Myocyte (in vitro differentiated cells): ENCODE measurements at places on chromosomes 4 and X.

DNA sequence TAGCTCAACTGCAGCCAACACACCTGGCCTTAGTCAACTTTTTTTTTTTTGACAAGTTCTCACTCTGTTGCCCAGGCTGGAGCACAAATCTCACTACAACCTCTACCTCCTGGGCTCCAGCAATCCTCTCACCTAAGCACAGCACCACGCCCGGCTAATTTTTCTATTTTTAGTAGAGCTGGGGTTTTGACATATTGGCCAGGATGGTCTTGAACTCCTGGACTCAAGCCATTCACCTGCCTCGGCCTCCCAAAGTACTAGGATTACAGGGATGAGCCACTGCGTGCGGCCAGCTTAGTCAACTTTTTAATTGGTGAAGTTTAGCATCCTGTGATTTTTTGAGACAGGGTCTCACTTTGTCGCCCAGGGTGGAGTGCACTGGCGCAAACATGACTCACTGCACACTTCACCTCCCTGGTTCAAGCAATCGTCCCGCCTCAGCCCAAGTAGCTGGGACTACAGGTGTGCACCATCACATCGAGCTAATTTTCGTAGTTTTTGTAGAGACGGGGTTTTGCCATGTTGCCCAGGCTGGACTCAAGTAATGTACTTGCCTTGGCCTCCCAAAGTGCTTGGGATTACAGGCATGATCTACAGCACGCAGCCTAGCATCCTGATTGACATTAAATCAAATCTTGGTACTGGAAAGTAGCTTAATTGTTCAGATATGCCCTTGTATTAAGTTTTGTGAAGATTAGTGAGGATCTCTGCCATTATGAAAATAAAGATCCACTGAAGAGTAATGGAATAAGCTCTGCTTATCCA lies 8.3 kb downstream of the HNRNPDL start:
- DNase-seq, result no peak

DNA sequence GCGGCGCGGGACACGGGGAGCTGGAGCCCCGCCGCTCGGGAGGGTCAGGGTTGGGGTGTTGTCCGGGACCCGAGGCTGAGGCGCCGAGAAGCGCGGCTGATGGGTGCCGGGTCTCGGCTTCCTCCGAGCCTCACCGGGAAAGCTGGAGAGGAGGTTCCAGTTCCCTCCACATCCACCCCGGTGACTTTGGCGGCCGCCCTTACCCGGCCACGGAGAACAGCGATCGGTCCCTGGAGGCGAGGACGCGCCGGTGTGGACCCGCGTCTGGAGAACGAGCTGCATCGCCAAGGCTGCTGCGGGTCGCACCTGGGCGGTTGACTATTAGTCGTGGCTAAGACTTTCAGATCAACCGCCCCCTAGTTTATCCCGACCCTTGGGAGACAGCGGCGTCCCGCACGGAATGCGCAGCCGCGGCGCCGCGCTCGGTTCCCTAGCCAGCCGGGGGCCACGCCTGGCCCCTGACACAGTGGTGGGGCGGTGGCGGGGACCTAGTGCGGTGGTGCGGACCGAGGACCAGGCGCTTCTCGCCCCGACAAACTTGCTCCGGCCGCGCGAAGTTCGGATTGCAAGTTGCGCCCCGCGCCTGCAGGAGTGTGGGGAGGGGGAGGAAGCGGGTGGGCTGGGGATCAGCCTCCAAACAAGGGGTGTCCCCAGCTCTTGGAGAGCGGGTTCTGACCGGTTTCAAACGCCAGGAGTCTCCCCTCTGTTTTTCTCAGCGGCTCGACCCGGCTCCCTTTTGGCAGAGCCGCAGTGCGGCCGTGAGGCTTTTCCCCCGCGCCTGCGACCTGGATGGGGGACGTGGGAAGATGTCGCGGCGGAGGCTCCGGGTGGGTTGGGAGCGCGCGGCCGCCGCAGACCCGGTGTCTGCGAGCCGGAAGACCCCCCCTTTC lies 568 bp downstream of the FHDC1 start:
- DNase-seq, result peak; percentile 37

GRCh38 chr4:10007436-10007740 lies 13.9 kb downstream of the SLC2A9 start:
- no peak for DNase-seq

- DNase-seq, result no peak
Observed at GRCh38 chr4:68905598-68905938, 46.0 kb downstream of the UGT2A3 start.

- DNase-seq, result no peak
Observed at GRCh38 chr4:108107729-108108382, 60.9 kb downstream of the LEF1 start.

DNA sequence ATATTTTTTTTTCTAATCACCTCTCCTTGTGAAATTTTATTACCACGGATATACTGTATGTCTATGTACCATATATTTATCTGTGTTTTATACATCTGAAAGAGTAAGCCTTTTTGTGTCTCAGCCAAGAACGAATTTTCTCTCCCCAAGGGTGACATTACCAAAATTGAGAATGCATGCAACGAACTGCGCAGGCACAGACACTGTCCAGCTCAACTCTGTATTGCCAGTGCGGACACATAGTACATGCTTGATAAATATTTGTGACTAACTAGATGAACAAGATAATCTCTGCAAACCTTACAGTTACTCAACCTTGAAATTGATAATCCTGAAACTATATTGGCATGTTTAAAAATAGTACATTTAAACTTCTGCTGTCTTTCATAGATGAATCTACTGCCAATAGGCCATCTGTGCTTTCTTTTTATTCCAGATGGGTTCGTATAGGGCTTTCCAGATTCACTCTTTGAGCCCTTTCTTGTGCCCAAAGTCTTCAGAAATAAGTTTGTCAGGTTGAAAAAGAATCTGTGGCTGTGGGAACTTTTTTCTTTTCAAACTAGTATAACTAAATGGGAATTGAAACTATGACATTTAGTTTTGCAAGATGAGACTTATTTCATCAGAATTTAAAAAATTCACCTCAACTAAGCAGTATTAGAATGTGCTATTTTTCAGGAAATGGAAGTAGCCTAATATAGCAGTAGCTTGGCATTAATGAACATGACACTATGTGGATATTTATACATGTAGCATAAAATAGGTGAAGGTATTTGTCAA lies 38.9 kb downstream of the DTHD1 start:
- DNase-seq, result no peak

DNA sequence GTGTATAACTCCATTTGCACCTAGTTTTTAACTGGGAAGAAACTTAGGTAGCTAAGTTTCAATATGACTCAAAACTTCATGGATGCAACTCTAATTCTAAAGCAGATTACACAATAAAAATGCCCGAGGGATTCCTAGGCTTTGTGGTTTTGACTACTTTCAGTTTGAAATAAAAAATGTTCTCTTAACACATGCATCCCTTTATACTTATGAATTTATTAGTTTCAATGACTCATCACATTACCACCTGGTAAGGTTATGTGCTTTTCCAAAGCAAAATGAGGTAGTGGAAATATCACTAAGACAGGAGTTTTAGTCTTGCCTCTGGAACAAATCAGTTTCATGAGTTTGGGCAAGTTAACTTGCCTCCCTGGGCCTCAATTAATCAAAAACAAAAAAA lies 125.5 kb downstream of the OPHN1 start:
- DNase-seq, result peak; percentile 50

DNA sequence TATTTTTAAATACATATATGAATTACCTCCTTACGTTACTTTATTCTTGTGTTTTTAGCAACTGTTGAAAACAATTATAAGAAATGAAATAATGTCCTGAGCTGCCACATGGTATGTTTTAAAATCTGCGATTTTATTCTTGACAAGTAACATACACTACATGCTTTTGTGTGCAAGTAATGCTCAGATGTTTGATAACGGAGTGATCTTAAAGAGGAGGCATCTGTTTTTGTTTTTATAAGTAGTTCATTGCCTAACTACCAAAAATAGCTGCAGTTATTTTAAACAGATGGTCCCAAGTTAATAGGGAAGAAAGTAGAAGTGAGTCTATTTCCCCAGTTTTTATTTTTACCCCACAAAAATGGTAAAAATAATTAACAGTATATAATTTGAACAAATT lies 55.2 kb downstream of the GAB1 start:
- DNase-seq, result no peak

DNA sequence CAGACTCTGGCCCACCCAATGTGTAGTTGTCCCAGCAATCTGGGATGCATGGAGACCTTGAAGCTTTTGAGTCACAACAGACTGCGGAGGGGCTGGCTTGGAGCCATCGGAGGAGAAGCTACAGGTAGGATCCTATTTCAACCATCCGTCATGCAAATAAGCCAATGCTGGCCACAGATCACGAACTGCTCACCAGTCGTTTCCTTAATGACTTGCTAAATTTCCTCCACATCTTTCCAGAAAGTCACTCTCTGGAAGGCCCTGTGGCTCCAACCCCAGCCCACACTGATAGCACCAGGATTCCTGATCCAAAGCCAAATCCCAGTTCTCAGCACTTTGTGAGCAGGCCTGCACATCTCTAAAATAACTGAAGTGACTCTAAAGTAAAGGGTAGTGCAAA lies 321.3 kb downstream of the RAB28 start:
- no peak for DNase-seq

DNA sequence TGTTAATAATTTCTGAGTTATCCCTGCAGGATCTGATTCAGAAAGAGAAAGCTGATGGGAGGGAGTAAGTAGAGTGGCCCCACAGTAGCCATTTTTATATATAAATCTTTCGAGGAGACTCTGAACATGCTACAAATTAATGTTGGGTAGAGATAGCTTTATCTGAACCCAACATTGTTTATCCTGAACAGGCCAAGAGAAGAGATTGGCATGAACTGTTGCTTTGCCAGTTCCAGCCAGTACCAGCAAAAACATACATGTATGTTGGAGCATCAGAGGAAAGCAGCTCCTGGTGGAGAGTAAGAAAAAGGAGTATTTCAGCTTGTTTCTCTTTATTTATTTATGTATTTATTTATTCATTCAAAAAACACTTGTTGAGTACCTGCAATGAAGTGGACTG lies 1.6 kb downstream of the MAOA start:
- DNase-seq, result no peak

DNA sequence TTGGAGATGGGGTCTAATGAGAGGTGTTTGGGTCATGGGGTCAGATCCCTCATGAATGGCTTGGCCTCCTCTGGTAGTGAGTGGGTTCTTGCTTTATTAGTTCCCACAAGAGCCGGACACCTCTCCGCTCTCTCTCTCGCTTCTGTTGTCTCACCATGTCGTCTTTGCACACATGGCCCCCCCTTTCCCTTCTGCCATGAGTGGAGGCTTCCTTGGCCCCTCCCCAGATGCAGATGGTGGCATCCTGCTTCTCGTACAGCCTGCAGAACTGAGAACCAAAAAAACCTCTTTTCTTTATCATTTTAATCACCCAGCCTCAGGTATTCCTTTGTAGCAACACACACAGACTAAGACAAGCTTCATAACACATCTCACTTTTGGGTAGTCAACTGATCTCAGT lies 49.6 kb upstream of the SPRY1 start:
- no peak for DNase-seq

GRCh38 chrX:31547816-31548215 lies 476.0 kb upstream of the FTHL17 start:
- no peak for DNase-seq

DNA sequence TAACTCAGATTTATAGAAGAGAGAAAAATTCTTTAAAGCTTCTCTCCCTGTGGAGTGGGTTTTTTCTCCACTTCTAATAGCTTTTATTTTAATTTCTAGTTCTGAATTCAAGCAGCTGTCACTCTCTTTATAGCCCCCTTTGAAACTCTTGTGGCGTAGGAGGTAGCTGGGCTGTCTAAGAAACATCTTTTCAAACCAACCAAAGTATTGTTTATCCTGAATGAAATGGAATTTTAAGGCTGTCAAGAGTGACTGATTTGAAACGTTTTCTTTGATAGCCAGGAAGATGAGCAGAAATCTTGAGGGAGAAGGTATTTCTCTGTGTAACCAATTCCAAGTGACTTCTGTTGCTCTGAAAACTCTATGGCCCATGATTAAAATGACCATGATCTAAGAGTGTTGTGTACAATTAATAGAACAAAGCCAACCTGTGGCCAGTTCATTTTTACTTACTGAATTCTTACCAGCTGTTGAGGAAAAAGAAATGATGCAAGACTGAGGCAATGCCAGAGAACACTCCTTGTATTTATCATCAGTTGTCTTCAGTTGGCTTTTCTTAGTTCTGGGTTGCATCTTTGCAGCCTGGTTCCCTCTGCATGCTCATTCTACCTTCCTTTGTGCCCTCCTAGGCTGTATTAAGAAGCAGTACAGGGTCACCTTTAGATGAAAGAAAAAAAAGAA lies 298.4 kb downstream of the ARHGAP10 start:
- peak; percentile 85 for DNase-seq

DNA sequence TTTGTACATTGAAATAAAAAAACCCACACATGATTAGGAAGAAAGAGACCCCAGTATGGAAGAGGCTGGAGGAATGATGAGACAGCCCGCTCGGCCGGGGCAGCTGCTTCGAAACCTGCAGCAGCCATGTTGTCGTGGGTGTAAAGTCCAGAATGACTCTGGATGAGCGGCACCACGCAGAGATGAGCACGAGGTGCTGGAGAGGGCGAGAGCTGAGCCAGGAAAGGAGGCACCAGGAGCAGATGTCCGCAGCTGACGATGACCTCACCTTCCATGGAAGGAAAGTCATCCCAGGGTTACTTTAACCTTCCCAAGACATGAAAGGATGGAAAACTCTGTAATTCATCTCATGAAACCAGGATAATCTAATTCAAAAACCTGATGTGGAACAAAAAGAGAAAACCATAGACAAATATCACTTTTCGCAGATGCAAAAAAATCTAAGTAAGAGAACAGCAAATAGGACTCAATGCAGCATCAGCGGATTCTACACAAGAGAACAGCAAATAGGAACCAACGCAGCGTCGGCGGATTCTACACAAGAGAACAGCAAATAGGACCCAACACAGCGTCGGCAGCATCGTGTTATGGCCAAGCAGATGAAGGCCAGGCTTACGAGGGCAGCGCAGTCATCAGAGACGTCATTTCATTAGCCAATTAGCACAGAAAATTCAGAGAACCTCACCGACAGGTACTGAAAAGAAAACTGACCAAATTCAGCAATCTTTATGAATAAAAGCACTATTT lies 25.9 kb upstream of the SPON2 start:
- peak; percentile 62 for DNase-seq

GRCh38 chr4:39987485-39987884 lies 9.8 kb upstream of the PDS5A start:
- DNase-seq, result no peak

- peak; percentile 57 for DNase-seq
Observed at GRCh38 chr4:26093551-26093950, 179.5 kb downstream of the SMIM20 start.

DNA sequence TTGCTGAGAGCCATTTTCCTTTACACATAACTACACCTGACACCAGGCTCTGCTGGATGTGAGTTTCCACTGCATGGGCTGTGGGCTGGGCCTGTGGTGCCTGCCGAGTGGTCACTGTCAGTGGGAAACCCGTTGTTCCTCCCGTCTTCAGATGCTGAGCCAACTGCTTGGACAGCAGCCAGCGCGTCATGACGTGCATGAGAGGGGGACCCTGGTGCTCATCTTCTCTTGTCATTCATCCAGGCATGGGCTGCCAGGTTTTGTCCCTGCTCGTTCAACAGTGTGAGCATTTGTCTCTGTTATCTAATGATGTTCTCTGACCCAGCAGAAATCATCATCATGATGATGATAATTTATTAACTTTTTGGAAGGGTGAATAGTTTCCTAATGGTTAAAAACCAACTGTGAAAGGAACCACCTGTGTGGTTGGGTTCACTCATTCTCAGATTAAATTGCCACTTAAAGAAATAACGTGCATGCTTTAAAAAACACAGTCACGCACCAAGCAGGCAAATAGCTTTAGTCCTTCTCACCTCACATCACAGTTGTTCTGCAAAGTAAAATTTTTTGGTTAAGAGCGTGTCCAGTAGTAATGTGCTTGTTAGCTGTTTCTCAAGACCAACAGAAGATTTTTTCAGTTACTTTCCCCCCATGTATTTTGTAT lies 19.9 kb upstream of the CLDN34 start:
- DNase-seq, result no peak
